ENCODE measurements at places on chromosomes 16 and 17.

DNA sequence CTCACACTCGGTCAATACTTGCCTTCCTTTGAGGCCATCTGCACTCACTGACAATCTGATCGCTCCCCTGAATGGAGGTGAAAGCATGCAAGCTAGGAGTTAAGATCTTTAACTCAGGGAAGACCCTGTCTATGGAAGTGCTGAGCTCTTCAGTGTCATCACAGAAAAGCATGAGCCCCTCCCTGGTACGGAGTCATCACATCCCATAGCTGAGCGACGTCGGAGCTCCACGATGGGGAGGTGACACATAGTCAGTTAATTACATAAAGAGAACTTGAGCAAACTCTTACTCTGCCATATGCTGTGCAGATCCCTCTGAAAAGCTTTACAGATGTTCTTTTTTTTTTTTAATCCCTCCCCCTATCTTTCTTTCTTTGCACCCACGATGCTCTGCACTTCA lies 463.2 kb downstream of the WWOX start:
- DNase-seq: no peak

GRCh38 chr16:86186313-86186712 lies 287.4 kb downstream of the IRF8 start:
- DNase-seq: no peak

- DNase-seq: peak; percentile 46
These were observed at the start of gene TLCD1 for GRCh38 chr17:28726226-28726626. Gene TLCD1, minus strand, starts transcription at chr17:28726233. Its CDS starts 136 bp downstream, at chr17:28726097.

GRCh38 chr17:56099649-56100048 lies 53.6 kb upstream of the ANKFN1 start:
- DNase-seq: no peak

DNA sequence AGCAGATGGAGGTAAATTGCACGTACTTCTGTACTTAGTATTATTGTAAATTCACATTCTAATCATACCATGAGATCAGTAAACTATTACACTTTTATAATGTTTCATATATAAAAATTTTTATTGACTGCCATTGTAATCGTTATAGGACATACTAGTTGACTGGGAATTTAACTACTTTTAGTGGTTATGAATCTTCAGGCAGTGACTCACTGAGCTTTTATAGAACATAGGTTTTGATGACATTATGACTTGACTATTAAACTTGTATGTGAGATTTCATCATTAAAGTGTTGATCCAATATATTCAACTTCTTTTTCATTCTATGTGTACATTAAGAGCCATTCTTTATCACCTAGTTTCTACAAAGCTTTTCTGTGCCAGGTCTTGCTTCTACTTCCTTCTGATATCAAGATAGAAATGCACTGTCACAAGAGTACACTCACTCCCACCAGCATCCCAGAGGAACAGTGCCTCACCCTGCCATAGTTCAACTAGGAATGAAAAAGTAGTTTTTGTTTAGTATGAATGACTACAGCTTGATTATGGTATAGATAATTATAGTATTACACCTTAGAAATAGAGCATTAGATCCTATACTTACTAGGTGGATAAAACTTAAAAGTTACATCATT lies 142.4 kb upstream of the RBL2 start:
- no peak for DNase-seq

DNA sequence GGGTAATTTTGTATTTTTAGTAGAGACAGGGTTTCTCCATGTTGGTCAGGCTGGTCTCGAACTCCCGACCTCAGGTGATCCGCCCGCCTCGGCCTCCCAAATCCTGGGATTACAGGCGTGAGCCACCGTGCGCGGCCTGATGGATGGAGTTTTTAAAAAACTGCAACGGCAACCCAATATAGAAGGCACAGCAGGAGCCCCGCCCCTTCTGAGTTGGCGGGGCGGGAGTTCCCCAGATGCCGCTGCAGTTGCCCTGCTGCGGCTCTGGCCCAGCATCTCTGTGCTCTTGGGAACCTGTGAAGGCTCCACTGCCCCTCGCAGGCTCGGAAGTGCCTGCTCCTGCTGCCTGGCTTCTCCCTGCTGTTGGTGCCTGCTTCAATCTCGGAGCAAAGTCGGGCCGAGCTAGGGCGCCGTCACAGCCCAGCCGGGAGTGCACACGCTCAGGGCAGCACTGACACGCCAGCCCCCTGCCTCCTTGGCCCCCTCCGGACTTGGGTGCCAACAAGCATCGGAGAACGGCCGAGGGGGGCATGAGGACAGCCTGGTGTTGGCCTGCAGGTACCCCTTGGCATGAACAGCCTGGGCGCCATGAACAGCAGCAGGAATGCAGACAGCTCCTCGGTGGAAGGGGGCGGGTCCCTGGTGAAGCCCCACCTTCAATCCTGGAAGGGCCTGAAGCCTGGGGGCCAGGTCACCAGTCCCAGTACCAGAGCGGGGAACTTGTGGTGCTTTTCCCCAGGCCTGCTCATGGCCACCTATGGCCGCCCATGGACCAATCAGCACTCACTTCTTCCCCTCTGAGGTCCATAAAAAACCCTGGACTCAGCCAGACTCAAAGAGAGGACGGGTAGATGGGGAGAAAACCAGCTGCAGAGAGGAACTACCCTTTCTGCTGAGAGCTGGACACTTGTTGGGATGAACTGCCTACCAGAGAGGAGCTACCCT lies 2.3 kb upstream of the NT5M start:
- no peak for DNase-seq

- DNase-seq: no peak
These were observed 2.1 kb upstream of the ZNF652 start for GRCh38 chr17:49364119-49364518.

DNA sequence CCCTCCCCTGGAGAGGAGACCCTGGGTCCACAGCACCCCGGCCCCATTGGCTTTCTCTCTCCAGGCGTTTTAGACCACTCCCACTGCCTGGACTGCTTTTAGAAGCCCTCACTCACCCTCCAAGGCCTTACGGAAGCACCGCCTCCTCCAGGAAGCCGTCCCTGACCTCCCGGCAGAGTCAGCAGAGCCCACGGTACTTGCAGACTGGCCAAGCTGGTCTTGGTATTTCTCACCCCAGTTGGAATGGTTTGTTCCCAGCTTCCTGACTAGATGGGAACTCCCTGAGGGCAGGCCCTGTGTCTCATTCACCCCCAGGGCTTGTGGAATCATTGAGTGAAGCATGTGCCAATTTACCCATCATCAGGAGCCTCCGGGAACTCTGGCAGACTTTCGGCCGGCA lies 9.2 kb downstream of the SCGB1C2 start:
- no peak for DNase-seq

DNA sequence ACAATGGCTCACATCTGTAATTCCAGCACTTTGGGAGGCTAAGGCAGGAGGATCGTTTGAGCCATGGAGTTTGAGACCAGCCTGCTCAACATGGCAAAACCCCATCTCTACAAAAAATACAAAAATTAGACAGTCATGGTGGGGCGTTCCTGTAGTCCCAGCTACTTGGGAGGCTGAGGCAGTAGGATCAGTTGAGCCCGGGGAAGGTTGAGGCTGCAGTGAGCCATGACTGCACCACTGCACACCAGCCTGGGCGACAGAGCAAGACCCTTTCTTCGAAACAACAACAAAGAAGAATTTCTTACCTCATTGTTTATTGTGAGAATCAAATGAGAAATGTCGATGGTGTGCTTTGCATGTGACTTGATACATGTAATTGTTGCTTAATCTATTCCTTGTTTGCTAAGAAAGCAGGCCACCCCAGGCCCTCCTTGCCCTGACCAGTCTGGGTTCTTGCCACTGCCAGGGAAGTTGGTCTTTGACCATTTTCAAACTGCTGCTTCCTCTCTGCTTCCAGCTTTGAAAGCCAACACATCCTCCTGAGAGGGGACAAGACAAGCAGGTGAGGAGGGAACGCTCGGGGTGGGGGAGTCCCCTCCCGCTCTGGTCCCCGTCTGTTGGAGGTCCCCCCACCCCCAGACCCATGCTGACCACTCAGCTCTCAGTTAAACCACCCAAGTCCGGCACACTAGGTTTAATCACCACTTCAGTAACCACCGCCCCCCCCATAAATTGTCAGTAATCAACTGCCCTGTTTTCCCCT lies 47.3 kb upstream of the CPNE2 start:
- no peak for DNase-seq

GRCh38 chr17:44033861-44034408 lies 19.2 kb upstream of the TMEM101 start:
- no peak for DNase-seq

- DNase-seq: no peak
These were observed 2.1 kb downstream of the MT1X start for GRCh38 chr16:56684256-56684925.

- DNase-seq: no peak
These were observed 42.8 kb upstream of the SALL1 start for GRCh38 chr16:51193879-51194278.

GRCh38 chr17:48994549-48995303 lies 2.5 kb upstream of the IGF2BP1 start:
- DNase-seq: no peak

GRCh38 chr17:54439816-54440215 lies 460.8 kb upstream of the TOM1L1 start:
- no peak for DNase-seq

DNA sequence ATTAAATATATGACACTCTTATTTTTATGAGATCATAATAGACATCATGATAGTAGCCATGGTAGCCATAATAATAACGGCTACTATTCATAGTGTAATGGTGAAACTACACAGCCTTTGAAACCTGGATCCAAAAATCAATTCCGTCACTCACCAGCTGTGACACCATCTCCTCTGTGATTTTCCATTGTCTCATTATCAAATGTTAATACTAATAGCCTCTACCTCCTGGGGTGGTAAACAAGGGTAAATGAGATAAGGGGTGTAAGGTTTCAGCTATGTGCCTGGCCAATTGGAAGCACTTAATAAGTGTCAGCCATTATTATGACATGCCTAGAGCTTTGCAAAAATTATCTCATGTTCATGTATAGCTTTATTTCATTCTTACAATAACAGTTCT lies 88.6 kb downstream of the CACNG3 start:
- no peak for DNase-seq

- DNase-seq: no peak
These were observed 55.0 kb downstream of the PITPNM3 start for GRCh38 chr17:6501359-6501758.

GRCh38 chr17:49338883-49339282 lies 23.2 kb downstream of the ZNF652 start:
- no peak for DNase-seq

DNA sequence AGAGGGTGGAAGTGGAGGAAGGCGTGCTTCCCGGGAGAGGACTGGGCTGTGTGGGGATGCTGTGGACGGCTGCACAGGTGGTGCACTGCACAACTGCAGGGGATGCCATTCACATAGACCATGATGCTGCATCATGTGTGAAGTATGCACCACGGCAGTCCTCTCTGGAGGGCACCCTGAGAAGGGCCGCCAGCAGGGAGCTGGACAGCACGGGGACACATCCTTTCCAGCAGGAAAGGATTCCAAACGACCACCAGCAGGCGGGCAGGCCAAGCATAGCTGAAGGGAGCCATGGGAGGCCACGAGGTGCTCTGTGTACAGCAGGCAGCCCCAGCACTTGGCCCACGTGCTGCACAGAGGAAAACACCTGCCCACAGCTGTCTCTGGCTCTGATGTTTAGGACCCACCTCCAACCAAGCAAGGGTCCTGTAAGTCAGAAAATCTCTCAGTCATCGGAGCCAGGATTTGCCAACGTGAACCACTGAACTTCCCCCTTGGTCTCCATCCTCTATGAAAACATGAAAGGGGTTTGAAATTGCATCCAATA lies 10.1 kb downstream of the ACTG1 start:
- DNase-seq: no peak

DNA sequence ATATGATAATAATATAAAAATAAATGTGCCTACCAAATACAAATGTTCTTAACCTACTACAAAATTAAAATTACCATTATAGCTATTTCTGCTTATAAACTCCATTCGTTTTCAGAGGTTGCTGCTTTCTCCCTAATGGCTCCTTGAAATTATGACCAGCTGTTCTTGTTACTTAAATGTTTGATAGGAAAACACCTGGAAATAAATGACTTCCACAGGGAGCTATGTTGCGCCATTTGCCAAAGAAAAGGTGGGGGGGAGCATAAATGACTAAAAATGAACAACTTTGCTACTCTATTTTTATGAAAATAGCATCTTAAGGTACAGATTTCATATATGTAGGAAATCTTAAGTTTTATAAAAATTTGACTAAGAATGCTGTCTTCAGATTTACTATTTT lies 157.5 kb upstream of the MON1B start:
- no peak for DNase-seq

DNA sequence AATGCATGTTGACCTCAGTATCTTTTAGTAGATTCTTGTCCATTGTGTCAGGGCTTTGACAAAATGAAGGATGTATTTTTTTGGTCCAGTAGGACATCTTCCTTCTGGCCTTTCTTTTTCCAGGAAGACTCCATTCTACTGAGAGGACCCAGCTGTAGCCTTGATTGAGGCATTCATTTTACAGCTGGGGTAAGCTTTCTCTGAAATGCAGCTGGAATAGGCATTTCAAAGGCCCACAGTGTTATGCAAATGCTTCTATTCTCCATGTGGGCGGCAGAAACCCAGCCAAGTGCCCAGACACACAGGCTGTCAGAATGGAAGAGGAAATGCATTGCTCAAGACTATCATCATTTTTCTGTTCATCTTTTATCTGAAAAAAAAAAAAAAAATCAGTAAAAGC lies 629.0 kb upstream of the CDH8 start:
- DNase-seq: no peak

GRCh38 chr16:30119428-30119827 lies 3.6 kb downstream of the MAPK3 start:
- DNase-seq: no peak

GRCh38 chr16:82629441-82630027 lies 2.8 kb downstream of the CDH13 start:
- DNase-seq: no peak

DNA sequence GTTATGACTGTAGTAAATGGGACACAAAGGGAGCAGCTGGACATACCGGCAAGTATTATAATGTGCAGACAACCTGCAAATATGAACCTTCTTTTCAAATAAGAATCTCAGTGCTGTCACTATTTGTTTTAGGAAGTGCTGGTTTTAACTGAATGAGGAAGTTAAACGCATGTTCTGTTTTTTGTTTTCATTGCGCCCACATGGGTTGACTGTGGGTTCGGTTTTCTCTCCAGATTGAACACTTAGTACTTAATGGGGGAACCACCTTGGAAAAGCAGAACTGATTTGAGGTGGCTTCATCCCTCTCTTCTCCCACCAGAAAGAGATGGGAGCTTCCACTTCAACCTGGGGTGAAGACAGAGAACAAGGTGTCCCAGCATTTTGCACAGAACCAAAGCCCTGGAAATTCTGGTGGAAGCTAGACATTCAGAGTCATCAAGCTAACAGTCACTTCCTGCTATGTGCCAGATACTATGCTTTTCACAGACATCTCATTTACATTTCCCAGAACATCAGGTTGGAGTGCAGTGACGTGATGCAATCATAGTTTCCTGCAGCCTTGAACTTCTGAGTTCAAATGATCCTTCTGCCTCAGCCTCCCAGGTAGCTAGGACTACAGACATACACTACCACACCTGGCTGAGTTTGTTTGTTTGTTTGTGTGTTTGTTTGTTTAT lies 149.8 kb downstream of the CDH13 start:
- no peak for DNase-seq

DNA sequence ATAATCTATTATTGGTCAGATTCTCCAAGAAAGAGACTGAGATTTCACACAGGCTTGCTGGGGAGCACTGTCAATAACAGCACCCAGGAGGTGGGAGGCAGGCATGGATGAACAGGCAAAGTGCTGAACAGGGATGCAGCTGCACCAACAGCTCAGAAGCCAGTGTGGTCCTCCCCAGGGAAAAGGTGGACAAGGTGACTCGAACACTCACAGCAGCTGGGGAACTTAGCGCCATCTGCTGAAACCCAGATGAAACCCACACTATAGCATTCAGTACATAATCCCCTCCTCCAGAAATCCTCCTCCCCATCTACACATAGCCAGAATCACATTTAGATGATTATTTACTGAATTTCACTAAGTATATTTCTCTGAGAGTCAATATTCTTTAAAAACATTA lies 255.2 kb upstream of the WSB1 start:
- DNase-seq: no peak
